ENCODE measurements at places on chromosomes 4 and X.

DNA sequence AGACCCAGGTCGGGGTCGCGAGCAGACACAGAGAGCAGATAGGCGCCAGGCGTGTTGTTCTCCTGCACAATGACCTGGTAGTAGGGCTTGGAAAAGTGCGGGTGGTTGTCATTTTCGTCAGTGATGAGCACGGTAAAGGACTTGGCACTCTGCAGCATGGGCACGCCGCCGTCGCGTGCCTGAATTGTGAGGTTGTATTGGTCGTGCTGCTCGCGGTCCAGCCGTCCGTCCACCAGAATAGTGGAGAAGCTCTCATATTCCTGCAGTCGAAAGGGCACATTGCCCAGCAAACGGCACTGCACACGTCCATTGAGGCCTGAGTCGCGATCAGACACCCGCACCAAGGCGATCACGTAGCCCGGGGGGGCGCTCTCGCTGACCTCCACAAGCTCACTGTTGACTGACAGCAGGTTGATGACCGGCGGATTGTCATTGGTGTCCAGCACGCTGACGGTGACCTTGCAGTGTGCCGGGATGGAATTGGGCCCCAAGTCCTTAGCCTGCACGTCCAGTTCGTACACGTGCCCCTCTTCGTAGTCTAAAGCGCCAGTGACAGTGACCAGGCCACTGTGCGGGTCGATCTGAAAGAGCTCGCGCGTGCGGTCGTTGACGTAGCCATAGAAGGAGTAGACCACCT lies 2.8 kb downstream of the PCDH19 start:
- no peak for DNase-seq

DNA sequence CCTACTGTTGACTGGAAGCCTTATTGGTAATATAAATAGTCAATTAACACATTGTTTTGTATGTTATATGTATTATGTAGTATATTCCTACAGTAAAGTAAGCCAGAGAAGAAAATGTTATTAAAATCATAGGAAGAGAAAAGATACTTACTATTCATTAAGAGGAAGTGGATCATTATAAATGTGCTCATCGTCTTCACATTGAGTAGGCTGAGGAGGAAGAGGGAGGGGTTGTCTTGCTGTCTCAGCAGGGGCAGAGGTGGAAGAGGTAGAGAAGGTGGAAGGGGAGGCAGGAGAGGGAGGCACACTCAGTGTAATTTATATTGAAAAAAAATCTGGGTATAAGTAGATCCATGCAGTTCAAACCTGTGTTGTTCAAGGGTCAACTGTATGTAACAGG lies 10.6 kb downstream of the CDKL5 start:
- no peak for DNase-seq

GRCh38 chrX:75229774-75230173 lies 44.1 kb upstream of the UPRT start:
- no peak for DNase-seq

- no peak for DNase-seq
These were observed 43.5 kb downstream of the NDST3 start for GRCh38 chr4:118077767-118078105.

DNA sequence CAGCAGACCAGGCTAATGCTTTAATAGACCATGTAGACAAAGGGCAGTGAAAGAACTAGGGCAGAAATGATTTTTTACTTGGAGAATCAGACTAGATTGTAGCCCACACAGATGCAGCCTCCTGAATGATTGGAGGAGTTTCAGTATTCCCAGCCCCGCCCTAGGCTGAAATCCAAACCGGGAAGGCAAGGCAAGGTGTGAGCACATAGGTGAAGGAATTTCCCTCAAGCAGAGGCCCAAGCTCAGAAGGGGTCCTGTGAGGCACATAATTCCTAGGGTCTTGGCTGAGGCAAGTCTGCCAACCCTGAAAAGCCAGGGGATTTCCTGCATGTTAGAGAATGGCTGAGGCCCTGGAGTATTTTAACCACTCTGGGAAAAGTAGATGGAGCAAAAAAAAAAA lies 56.4 kb upstream of the PAK3 start:
- DNase-seq: no peak

- DNase-seq: no peak
These were observed 371.1 kb upstream of the NDST4 start for GRCh38 chr4:115484479-115484878.

- DNase-seq: no peak
These were observed 188.1 kb upstream of the FAM241A start for GRCh38 chr4:111957116-111957515.

DNA sequence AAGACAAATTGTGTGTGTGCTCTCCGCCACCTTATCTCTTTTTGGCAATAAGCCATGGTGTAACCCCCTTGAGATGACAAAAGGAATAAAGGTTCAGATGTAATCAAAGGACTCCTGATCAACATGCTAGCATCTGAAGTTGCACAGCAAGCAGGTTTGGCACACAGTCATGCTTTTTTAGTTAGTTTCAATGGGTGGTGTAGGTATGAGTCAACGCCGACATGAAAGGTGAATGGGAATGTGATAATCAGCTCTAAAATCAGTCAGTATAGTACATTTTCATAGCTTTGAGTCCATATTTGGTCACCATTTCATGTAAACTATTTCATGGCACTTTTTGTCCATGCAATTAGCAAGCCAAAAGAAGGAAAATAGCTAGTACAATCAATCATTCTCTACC lies 50.4 kb upstream of the ETNPPL start:
- no peak for DNase-seq
